ENCODE measurements at places on chromosomes 6 and 20.

GRCh38 chr6:15874821-15875220 lies 212.0 kb upstream of the DTNBP1 start:
- DNase-seq, result no peak

DNA sequence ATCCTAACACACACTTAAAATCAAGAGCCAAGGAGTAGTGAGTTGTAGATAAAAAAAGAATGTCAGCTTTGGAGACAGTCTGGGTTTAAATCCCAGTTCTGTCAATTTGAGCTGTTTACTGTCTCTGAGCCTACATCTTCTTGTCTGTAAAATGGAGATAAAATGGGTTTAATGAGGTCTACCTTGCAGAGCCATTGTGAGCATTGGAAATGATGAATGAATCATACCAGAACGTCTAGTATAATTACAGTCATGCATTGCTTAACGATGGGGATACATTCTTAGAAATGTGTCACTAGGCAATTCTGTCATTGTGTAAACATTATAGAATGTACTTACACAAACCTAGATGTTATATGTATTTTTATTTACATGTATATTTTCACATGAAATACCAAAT lies 17.6 kb upstream of the SGK2 start:
- no peak for DNase-seq

DNA sequence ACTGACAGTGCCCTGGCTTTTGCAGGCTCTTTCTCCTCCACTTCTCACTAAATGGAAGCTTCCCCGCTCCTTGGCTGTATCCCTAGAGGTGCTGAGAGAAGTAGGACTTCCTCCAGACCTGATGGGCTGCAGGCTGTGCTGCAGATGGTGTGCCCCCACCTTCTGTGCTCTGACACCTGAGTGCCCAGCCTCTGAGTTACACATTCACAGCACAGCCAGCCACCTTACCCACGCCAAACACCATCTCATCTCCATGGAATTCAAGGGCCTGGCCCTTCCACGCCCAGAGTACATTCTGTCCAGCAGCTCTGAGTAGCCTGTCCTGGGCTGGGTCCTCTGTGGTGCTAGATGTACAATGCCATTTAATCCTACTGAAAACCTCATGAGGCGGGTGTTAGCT lies 5.3 kb downstream of the SFTA2 start:
- DNase-seq, result no peak

GRCh38 chr20:58192567-58192966 lies 35.9 kb downstream of the ANKRD60 start:
- no peak for DNase-seq

DNA sequence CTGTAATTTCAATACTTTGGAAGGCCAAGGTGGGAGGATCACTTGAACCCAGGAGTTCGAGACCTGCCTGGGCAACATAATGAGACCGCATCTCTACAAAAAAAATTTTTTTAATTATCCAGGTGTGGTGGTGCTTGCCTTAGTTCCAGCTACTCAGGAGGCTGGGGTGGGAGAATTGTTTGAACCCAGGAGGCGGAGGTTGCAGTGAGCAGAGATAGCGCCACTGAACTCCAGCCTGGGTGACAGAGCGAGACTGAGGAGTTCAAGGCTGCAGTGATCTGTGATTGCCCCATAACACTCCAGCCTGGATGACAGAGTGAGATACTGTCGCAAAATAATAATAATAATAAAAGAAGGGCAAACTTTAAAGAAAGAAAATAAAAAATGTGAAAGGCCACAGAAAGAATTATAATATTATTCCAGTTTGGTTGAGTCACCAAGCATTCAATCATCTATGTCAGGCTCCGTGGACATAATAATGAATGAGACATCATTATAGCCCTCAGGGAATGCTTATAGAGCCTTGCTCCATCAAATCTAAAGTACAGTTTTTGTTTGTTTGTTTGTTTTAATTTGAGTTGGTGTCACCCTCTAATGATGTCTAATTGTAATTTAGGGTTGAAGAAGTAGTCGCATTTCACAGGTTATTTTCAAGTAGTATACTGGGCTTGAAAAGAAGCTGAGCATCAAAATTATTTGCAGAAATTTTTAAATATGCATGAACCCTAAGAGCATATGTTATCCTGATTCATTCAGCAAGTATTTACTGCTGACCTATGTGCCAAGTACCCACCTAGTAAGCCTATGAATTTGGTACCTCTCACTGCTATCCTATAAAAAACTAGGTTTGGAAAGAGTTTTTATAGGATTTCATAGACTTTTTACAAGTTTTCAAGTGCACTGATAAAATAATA lies 15.1 kb downstream of the GLYATL3 start:
- no peak for DNase-seq

DNA sequence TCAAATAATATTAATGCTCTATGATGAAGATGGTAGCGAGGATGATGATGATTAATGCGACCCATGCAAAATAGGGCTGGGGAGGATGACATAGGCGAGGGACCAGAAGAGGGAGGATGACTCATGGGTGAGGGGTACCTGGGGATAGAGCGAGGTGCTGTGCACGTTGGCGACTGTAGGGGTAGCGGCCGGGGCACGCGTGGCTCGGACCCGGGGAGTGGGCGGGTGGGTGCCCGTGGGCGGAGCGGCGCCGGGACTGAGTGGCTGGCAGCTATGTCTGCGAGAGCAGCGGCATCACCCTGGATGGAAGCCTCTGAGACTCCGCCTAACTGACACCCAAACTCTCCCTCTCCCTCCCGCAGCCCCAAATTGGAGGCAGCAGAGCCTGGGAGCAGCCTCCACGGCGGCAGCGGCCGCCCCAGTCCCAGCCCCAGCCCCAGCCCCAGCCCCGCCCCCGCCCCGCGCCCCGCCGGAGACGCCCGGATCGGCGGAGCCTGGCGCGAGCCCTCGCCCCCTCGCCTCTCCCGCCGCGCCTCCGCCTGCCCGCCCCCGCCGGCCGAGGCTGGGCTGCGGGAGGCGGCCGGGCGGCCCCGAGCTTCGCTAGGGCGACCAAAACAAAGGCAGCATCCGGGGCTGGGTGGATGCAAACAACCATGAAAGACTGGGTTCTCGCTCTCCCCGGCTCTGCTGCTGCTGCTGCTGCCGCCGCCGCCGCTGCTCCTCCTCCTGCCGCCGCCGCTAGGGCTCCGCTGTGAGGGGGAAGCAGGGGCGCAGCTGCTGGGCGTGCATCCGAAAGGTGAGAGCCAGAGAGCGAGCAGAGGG lies at the start of gene RIMS1:
Gene RIMS1 (plus strand): TSS at position 367 of the 822 bp plus-strand sequence. CDS start 474 bp downstream, outside the sequence.
- peak; percentile 47 for DNase-seq

GRCh38 chr20:34363465-34364222 lies 571 bp downstream of the ITCH start:
- DNase-seq, result no peak

DNA sequence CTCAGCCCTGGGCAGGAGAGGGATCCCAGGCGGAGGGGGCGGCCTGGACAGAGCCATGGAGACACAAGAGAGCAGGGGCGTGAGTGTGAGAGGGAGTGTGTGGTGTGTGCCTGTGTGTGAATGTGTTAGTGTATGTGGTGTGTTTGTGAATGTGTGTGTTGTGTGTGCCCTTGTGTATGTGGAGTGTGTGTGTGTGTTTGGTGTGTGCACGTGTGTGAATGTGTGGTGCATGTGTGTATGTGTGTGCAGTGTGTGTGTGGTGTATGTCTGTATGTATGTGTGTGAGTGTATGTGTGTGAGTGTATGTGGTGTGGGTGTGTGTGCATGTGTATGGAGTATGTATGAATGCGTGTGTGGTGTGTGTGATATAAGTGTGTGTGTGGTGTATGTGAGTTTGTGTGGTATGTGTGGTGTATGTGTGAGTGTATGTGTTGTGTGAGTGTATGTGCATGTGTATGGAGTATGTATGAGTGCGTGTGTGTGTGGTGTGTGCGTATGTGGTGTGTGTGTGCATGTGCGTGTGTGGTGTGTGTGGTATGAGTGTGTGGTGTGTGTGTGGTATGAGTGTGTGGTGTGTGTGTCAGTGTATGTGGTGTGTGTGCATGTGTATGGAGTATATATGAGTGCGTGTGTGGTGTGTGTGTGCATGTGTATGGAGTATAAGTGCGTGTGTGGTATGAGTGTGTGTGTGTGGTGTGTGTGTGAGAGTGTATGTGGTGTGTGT lies 175.2 kb upstream of the AFDN start:
- no peak for DNase-seq

GRCh38 chr6:118659513-118660217 lies 8.3 kb upstream of the CEP85L start:
- no peak for DNase-seq

DNA sequence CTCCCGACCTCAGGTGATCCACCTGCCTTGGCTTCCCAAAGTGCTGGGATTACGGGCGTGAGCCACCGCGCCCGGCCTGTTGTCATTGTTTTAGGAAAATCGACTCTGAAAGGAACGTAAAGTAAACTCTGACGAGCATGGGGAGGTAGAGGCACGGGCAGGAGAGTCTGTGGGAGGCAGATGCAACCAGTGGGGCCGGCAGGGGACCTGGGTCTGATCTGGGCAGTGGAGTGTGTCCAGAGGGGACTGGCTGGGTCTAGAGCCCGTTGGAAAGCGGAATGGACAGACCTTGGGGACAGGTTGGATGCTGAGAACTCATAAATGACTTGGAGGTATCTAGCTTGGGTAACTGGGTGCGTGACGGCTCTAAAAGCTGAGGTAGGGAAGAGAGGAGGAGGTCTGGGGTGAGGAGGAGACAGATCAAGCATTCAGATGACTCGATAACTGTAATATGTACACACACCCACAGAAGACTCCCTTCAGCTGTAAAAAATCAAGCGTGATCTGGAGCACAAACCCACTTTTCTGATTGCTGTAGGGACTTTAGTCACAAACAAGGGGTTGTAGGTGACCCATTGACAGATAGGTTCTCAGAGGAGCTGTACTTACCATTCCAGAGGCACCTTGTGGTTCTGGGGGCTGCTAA lies 22.4 kb downstream of the MANBAL start:
- no peak for DNase-seq

GRCh38 chr6:126112171-126112632 lies 125.9 kb downstream of the TRMT11 start:
- peak; percentile 12 for DNase-seq

DNA sequence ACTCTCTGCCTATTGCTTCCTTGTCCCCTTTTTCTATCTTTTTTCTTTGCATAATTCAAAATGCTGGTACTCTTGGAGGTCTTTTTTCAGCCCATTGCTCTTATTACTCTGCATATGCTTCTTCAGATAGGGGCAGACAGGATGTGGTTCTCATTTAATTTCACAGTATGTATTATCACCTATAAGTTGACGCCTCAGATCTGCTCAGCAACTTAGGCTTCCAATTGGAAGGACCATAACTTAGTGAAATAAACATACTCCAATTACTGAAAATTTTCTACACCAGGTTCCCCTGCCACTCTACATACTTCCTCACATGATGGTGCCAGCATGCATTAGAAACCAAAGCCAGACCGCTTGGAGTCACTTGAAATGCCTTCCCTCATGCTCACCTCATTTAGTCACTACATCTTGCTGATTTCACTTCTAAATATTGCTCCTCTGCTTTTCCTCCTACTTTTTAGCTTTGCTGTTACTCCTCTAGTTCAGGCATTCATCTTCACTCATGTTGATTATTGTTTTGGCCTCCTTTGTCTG lies 34.5 kb upstream of the AHI1 start:
- no peak for DNase-seq

- no peak for DNase-seq
Measured at GRCh38 chr20:51412333-51412871, 130.1 kb downstream of the NFATC2 start.

GRCh38 chr6:152246554-152247337 lies 390.4 kb downstream of the SYNE1 start:
- no peak for DNase-seq

DNA sequence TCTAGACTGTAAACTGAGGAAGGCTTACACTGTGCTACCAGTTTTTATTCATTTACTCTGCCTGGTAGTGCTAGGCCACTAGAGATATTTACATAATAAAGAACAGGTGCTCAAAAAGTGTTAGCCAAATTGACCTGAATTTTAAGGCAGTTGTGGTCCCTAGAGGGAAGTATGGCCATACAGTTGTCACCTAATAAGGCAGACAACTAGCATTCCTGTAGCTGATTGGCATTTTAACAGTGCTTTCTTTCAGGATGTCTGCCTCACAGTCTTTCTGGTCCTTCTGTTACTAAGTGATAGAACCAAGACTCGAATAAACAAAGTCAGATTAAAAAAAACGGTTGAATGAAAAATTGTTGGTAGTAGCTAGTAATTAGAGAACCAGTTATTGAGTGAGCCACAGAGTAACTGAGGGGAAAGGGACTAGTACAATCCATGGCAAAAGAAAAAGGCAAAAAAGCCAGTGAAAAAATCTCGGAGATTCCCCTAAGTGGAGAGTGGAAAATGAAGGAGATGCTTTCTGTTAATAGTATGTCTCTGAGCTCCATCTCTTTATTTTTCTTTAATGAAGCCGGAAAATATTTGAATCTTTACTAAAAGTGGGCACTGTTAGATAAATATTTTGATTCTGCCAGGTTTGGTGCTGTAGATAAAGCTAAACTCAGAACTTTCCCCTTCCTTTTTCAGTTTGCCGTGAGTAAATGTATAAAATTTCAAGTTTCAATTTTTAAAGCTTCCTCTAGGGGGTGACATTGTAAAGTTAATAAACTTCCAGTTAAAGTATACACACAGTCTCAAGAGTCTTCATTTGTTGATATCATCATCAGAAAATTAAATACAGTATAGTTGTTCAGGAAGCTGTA lies 9.1 kb downstream of the VTA1 start:
- DNase-seq, result no peak

GRCh38 chr6:9062596-9062995 lies 627.3 kb upstream of the SLC35B3 start:
- DNase-seq, result no peak

GRCh38 chr6:126632271-126632670 lies 292.4 kb downstream of the CENPW start:
- no peak for DNase-seq

DNA sequence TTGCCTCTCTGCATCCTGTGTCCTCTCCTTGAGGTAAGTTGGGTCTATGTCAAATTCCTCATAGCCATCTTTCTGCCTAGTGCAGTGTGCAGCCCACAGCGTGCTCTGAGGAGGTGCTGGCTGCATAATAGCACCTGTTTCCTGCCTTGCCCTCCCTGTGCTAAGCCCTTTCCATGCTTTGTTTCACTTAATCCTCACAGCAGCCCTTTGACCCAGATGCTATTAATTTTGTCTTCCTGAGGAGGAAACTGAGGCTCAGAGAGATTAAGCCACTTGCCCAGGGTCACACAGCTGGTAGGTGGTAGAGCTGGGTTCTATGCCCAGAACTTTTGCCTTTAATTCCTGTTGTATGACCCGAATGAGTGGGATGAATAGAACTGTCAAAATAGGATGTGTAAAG lies 13.5 kb downstream of the FAM83D start:
- DNase-seq, result no peak

DNA sequence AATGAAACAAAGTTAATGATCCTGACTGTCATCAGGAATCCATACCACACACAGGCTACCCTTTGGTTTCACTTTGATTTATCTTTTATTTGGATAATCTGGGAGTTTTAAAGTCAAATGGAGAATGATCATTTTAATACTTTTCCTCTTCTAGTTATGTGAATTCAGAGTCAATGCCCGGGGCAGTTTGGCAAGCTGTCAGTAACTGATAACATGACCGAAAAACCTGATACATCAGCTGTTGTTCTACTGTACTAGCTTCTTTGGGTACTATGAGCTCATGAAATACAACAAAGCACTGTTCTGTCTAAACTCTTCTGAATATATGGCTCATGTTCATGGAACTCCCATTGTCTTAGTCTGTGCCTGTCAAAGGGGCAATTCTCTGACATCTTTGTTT lies 30.2 kb downstream of the KLHL31 start:
- DNase-seq, result no peak

Measured in NCI-H774 (cell line).